ENCODE measurements at places on chromosomes 5 and 9. TPM values are rescaled to one million over a fixed set of nuclear protein-coding genes. Genes with fewer than 3 reads are reported as not detected.
A peak's percentile ranks its signal among the peaks of the same experiment; 100 is the strongest.

DNA sequence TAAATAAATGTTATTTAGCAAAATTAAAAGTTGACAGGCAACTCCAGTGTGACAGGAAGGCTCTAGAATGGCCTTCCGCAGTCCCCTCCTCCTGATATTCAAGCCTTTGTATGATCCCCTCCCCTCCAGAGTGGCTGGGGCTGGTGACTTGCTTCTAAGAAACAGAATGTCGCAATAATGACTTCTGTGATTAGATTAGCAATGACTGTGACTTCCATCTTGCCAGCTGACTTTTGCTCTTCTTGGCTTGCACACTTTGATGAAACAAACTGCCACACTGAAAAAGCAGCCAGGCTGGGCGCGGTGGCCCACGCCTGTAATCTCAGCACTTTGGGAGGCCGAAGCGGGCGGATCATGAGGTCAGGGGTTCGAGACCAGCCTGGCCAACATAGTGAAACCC is 106.5 kb upstream of the LARP1 start:
- no peak for DNase-seq

DNA sequence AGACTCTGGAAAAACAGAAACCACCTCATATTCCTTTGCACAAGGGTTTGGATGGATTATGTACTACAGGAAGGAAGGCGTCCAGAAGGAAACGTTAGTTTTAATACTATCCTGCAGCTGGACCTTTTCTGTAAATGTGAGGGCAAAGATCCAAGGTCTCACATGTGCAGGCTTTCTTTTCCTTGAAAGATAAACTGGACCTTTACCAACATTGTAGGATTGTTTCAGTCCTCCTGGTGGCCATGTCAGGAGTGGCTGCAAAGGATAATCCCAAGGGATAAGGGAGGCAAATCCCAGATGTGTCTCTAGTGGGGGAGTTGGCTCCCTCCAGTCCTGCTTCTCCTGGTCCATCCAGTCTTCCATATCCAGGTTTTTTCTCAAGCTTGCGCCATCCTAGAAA is 397.5 kb downstream of the HTR1A start:
- no peak for DNase-seq

DNA sequence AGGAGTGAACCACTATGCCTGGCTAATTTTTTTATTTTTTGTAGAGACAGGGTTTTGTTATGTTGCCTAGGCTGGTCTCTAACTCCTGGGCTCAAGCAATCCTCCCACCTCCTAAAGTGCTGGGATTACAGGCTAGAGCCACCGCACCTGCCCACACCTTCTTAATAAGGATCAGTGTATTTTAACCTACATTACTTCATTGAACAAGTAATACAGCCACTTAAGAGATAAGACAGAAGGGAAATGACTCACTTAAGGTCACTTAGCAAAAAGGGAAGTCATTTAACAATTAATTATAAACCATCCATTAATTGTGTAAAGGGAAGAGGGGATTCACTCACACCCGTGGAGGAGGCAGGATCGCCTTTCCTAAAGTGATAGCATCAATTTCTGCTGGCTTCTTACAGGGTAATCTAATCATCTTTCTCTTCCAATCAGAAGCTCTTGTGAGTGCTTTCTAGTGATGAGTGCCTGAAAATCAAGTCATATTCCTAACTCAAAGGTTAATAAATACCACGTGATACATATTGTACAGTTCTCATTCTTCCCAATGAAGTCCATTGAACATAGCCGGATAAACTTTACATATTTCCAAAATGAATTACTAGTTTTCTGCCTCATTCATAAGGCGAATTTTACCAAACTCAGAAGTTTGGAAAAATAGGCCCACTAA is 3.5 kb downstream of the FBXW11 start:
- no peak for DNase-seq

- DNase-seq: no peak
These were observed 51.3 kb upstream of the PRLR start for GRCh38 chr5:35281613-35282012.

DNA sequence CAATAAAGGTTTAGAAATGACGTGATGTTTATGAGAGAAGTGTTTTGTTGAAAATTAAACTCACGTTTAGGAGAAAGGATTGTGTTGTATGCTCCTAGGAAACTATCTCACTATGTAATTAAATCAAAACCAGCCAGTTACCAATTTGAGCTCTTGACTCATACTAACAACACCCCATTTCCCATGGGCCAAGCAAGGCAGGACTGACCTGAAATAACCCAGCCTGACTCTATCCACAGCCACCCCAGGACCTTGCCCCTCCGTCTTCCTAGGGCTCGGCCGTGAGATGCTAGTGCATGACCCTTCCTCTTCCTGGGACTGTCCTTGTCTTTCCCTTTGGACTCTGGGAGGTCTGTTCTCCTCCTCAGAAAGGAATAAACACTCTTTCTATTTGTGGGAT is 16.4 kb downstream of the TLR4 start:
- DNase-seq: no peak

DNA sequence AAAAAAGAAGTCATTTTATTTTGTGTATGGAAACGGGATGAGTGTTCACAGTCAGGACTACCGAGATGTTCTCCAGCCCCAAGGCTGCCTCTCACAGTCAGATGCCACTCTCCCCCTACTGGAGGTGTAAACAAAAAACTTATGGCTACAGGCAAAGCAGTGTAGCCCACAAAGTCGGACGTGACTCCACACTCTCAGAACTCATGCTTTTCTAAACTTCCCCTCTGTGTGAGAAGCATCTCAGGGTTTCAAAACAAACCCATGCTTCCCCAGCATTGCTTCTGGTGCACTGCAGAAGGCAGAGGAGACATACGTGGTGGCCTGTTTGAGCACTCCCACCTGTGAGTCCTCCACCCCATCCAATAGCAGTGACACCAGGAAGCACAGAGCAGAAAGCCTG is 580.3 kb downstream of the BNC2 start:
- no peak for DNase-seq

DNA sequence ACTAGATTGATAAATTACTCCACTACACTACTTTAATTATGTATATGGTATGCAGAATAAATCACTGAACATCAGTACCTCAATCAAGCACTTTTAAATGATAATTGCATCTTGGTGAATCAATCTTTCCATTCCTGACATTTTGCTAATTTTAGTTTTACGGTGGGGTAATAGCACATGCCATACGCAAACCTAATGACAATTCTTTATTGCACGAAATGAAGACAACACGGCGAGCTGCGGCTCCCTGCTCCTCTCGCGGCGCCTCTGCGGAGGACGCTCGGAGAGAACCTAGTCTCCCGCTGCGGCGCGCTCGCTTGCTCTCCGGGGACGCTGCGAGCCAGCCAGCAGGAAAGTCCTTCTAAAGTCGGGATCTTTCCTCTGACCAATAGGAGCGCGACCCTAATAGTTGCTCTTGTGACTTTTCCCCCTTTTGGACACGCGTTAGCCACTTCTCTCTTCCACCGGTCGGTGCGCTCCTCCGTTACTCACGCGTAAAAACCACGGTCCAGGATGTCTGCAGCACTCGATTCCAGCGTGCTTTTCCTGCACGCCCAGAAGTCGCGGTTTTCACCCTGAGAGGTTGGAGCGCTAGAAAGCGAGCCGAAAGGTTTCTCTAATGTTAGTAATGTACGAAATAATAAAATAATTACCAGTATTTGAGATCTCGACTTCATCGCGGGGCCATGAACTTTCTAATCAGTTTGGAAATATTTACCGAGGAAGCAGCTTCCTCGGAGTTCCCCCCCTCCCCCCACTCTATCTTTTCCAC is 1.0 kb upstream of the MEF2C start:
- peak; percentile 40 for DNase-seq

GRCh38 chr9:122031776-122032175 is 61.3 kb downstream of the TTLL11 start:
- no peak for DNase-seq

DNA sequence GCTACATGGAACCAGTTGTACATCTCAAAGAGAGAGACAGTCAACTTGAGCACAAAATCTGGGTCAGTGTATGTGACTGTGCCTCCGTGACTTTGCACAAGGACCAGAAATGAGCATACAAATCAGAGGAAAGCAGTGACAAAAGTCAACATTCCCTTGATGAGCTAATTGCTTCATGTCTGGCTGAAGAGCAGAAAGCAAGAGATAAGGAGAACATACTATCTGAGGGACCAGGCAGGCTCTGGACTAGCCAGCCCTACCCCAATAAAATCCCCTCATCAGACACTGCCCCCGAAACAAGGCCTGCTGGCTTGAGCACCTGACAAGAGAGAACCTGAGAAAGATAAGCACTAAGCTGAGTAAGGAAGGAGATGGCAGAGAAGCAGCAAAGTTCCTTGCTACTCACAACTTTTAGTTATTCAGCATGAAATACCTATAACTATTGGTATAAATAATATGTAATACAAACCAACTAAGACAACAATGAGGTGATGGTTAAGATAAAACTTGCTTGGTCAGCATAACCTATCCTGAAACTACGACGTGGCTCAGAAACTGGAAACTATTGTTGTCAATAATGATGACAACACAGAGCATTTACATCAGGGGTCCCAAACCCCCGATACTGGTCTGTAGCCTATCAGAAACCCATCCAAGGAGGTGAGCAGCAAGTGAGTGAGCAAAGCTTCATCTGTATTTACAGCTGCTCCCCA is 9.5 kb downstream of the SIL1 start:
- no peak for DNase-seq

DNA sequence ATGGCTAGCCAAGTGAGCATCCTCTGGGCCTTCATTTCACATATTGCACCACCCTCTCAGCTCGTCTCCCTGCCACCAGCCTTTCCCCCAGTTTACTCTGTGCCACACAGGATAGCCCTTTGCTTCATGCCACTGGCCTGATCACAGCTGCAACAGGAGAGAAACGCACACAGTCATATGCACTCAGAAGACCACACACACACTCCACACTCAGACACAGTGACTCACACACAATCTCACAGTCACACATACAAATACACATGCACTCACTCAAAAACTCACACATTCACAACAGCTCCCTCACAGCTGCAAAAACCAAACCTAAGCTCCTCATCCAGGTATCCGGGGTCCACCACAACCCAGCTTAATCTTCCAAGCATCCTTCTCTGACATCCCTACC is 38.7 kb downstream of the TTC39B start:
- DNase-seq: no peak

GRCh38 chr5:174323878-174324281 is 278.4 kb downstream of the NSG2 start:
- DNase-seq: peak; percentile 92

GRCh38 chr5:153780876-153781705 is 257.6 kb downstream of the FAM114A2 start:
- no peak for DNase-seq

- DNase-seq: no peak
These were observed 387.5 kb downstream of the FAM170A start for GRCh38 chr5:120016717-120017382.

DNA sequence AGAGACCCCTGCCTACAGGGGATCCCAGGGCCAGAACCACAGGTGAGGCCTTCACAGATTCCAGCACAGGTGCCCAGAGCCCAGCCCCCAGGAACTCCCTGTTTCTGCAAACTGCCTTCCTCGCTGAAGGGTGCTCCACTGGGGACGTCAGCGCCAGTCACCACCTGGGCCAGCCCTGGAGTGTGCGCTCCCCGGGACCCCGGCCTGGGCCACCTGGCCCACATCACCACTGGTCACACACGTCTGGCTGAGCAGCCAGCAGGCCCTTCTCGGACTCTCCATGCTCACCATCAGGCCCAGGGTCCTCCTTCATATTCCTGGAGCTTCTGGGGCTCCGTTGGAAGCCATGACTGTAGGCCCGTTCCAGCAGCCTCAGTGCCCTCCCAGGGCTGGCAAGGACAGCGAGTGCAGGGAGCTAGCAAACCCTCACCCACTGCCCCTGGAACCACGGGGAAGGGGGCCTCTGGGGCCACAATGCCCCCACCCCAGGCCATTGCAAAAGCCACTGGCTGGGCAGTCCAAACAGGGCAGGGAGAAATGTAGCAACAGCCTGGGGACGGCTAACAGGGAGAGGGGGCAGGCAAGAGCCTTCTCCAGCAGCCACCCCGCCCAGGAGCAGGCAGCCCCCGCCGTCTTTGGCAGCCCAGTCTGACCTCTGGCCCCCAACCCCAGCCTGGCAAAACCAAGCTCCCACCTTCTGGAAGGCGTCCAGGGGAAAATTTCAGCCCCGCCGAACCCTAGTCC is 1.3 kb downstream of the AGPAT2 start:
- DNase-seq: no peak

GRCh38 chr9:120855827-120856670 is 13.3 kb upstream of the PSMD5 start:
- DNase-seq: no peak

GRCh38 chr9:116154976-116155697 is 1.5 kb downstream of the PAPPA start:
- DNase-seq: no peak

- DNase-seq: peak; percentile 68
These were observed 65.4 kb upstream of the HAND1 start for GRCh38 chr5:154543380-154543779.

DNA sequence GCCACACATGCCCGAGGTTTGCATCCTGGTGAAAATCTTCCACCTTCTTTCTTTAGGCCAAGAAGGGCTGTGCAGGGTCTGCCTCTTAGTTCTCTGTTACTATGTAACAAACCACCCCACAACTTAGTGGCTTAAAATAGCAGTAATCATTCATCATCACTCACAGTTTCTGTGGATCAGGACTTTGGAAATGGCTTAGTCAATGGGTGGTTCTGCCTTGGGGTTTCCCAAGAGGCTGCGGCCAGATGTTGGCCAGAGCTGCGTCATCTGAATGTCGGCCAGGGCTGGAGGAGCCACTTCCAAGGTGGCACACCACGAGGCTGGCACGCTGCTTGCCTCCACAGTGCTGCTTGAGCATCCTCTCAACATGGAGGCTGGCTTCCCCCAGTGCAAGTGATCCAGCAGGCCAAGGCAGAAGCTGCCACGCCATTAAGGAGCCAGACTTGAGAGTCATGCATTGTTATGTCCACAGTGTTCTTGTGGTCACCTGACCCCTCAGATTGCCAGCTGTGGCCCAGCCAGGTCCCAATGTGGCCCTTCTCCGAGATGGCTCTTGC is 135.2 kb downstream of the RXRA start:
- no peak for DNase-seq

GRCh38 chr9:105967248-105967647 is 272.9 kb downstream of the TMEM38B start:
- no peak for DNase-seq

DNA sequence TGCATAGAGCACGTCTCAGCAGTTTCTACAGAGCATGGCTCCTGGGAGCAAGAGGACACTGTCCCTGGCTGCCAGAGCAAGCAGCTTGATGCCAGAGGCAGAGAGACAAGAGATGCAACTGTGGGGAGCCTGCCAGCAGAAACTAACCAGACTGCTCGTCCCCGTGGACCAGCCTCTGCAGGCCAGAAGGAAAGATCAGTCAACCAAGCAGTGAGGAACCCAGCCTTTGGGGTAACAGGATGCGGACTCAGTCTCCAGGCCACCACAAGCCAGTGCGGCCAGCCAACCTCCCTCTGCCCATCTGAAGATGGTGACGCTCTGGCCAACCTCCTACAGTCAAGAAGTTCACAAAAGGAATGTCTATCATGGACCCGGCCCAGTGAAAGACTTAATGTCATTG is 3.7 kb downstream of the SURF4 start:
- DNase-seq: no peak

Gene SLC2A6
- total RNA-seq: 42.1 TPM

Gene BHMT2
- total RNA-seq: not detected

Gene ADRB2
- 0.45 TPM for total RNA-seq

Gene SEMA6A
- 1.5 TPM for total RNA-seq

Gene C5orf63
- 1.6 TPM for total RNA-seq

Gene IFNA21
- not detected for total RNA-seq

Gene SH3TC2
- 7.8 TPM for total RNA-seq

Gene FAM221B
- total RNA-seq: not detected

Gene SPINK4
- not detected for total RNA-seq

Gene MGAT4B
- 352 TPM for total RNA-seq

Gene PTGDS
- total RNA-seq: not detected

Gene NR6A1
- 1.2 TPM for total RNA-seq

Gene IQGAP2
- 1.8 TPM for total RNA-seq

Gene ANKRD34B
- not detected for total RNA-seq

All from A172 (cell line).